ENCODE measurements at places on chromosomes 1 and 21.

DNA sequence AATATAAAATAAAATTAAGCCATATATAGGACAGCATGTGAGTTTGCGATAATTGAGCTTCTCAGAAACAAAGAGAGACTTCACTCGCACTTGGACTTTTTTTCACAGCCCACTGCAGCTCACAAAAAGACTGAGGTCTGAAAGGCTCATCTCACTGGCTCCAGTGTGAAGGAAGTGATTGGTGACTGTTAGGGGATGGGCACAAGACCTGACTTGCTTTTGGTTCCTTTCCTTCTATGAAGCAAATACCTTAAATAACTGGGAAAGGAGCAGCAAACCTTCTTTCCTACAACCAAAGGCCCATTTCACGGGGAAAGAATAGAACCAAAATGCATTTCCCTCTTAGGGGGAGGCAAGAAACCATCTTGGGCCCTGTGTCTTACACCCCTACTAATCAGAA, 13.1 kb upstream of the TTLL7 start:
- DNase-seq, result no peak

DNA sequence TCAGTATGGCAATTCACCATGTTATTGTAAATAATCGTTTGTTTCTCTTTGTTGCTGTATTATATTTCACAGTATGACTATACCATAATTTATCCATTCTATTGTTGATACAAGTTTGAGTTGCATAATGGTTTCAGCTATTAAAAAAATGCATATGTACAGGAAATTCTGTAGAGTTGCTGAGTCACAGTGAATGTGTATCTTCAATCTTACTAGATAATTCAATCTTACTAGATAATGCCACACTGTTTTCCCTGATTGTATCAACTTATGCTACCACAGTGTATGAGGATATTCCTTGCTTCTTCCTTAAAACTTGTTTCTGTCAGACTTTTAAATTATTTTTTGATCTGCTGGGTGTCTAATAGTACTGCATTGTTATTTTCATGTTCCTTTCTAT, 3.5 kb upstream of the COA6 start:
- DNase-seq, result no peak

GRCh38 chr1:169024255-169024654, 82.2 kb upstream of the ATP1B1 start:
- no peak for DNase-seq

GRCh38 chr1:167202049-167202448, 18.6 kb upstream of the POU2F1 start:
- no peak for DNase-seq

DNA sequence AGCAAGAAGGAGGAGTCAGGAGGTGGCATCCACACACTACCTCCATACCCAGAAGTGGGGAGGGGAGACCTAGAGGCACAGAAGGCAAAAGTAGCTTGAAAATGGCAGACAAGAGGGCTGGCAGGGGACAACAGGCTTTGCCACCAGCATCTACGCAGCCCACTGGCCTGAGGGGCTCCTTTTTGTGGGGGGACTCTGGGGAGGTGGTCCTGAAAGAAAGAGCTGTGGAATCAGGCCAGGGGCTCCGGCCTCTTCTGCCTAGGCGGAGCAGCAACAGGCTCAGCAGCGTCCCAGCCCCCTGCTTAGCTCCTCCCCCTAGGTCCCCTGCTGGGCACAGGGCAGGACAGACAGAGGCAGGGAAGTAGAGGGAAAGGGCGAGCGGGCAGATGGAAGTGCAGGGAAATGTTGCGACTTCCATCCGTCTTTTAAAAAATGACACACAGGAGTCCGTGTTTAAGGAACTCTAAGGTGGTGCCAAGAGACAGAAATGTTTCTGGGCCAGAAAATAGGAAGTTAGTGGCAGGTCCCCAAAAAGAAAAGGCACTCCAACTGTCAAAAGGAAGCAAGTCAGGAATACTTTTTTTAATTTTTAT, 10.0 kb upstream of the LEFTY2 start:
- no peak for DNase-seq

DNA sequence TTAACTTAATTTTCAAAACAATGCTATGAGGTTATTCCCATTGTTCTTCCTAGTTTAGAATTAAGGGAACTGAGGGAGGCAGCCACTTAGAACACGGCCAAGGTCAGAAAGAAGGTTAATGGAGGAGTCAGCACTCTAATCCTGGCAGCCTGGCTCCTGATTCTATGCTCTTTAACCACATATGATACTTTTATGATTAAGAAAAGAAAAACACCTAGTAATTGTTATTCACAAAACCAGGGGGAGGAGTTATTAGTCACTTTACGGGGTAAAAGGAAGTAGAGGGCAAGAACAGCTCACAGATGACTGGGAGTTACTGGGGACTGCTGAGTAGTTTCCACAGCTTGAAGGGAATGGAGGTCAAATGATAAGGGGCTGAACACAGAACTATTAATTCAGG, 38.6 kb downstream of the GADD45A start:
- DNase-seq, result no peak

- DNase-seq, result no peak
Measured at GRCh38 chr1:64743954-64744491, 852 bp upstream of the RAVER2 start.

DNA sequence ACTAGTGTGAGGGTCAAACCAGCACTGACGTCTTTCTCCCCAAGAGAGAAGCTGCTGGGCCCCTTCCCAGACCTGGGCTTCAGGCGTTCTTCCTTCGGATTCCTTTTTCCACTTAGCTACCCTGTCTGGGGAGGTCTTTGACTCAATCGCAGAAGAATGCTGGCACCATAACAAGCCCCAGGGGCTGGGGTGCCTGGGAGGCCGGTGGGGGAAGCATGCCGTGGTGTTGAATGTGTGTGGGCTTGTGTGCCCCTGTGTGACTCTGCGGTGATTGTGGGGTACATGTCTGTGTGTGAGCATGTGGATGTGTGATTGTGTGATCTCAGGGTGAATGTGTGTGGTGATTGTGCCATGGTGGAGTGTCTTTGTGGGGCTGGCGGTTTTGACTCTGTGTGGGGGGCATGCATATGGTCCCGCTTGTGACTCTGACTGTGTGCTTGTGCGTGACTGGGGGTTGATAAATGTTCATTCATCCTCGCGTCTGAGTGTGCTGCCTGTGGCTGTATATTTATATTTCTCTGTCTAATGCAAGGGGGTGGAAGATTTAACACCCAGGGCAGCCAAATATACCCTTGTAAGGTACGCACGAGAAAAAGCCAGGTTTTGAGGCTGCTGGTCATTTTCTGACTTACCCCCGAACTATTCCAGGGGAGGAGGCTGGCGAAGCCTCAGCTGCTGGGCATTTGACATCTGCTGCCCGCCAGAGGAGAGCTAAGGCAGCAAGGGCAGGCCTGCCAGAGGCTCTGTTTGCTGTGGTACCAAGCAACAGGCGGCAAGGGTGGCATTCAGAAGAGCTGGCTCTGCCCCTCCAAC, 1.1 kb upstream of the SYNC start:
- no peak for DNase-seq

GRCh38 chr1:191026828-191027227, 549.2 kb upstream of the BRINP3 start:
- no peak for DNase-seq

- DNase-seq, result no peak
Measured at GRCh38 chr1:202249436-202249835, 55.8 kb downstream of the LGR6 start.

GRCh38 chr1:30388386-30388785, 335.0 kb downstream of the MATN1 start:
- DNase-seq, result no peak

DNA sequence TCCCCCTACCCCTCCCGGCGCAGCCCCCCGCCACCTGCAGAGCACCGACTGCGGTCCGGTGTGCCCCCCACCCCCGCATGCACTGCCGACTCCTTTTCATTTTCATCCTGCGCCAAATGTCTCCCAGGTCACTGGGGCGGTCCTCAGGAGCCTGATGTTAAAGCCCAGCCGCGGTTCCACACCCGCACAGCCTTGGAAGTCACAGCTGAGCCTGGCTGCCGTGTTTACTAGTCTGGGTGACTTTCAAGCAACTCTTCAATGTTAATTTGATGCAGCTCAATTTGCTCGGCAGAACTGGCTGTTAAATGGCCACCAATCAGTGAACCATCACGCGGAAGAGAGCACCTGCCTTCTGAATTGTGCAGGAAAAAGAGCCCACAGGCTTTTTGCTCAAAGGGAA, 27.2 kb downstream of the THAP3 start:
- DNase-seq, result no peak

- DNase-seq, result no peak
Measured at GRCh38 chr21:31107871-31108270, 69.6 kb upstream of the KRTAP19-8 start.

DNA sequence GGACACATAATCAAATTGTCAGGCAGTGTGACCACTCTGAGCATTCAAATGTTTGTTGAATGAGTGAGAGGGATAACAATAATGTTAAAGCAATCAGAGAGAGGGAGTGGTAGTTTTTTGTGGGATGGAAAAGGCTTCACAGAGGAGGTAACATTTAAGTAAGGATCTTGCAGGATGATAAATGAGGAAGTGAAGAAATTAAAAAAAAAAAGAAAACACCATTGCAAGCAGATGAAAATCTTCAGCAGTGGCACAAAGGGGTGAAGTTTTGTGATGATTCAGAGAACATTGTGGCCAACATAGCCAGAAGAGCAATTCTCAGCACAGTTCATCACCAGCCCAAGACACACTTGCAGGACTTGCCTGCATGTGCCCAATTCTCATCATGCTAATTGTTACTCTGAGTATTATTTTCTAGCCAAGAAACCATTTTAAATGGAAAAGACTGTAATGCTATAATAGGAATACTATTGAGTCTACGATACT, 35.0 kb downstream of the OVGP1 start:
- DNase-seq, result no peak

DNA sequence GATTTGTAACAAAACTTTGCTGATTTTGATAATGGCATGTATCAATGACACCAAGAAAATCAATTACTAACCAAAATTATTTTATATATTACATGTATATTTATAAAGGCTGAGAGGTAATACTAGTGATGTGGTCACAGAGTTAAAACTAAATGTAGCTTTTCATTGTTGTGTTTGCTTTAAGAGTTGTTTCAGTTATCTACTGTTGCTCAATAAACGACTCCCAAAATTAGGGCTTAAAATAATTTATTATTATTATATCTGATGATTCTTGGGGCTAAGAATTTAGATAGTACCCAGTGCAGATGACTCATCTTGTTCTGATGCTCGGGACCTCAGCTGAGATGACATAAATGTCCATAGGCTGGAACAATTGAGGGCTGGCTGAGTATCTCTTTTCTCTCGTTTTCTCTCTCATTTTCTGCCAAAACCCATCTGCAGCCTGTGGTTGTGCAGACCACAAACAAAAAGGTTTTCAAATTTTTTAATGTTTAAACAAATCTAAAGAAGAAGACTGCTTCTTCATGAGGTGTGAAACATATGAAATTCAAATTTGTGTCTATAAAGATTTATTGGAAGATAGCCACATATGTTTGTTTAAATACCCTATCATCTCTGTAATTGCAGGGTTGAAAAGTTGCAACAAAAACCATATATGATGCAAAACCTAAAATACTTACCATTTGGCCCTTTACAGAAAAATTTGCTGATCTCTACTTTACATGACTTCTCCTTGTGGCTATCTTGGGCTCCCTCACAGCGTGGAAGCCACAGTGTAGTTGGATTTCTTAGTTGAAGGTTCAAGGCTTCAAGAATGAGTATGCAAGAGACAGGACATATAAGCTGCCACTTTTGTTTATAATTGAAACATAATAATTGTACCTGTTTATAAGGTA, 14.8 kb upstream of the PTPRC start:
- no peak for DNase-seq

DNA sequence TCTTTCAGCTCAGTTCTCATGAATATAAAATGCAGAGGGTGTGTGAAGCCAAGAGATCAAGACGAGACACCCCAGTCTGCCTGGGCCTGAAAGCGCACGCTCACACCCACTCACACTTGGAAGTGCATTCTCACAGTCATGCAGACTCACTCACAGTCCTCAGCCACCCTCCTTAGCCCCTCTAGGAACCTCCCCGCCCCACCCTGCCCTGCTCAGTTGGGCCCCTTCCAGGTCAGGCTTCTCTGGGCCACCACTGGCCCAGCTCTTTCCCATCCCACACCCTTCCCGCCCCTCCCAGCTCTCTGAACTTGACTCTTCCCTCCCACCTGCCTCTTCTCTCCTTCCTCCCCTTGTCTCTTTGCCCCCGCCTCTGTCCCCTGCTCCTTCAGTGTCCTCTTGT, 93.8 kb downstream of the EPHB2 start:
- DNase-seq, result no peak

DNA sequence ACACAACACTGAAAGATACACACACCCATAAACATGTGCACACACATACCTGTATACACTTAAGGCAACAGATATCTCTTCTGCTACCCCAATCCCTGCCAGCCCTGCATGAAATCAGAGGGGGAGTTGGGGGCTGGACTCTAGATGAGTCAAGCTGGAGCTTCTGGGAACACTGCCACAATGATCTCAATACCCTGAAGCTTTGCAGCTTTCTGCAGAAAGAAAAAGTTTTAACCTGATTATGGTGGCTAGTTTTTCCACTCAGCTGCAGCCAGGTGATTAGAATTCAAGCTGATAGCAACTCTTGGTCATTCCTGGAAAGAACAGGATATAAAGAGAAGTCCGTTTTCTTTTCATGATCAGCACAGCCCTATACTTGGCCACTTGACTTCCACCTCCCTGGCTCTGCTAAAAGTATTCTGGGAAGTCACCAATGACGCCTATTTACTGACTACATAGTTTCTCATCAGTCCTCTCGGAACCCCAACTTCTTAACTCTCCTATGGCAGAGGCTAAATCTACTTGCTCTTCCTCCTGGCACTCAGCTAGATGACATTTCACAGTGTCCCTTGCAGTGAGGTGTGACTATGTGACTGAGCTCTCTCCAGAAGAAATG, 20.7 kb upstream of the DNASE2B start:
- DNase-seq, result no peak

- no peak for DNase-seq
Measured at GRCh38 chr1:118949315-118949714, 38.8 kb downstream of the TBX15 start.

- no peak for DNase-seq
Measured at GRCh38 chr1:207972337-207972736, 61.4 kb upstream of the CD34 start.

GRCh38 chr1:221630236-221630635, 111.7 kb downstream of the DUSP10 start:
- no peak for DNase-seq

DNA sequence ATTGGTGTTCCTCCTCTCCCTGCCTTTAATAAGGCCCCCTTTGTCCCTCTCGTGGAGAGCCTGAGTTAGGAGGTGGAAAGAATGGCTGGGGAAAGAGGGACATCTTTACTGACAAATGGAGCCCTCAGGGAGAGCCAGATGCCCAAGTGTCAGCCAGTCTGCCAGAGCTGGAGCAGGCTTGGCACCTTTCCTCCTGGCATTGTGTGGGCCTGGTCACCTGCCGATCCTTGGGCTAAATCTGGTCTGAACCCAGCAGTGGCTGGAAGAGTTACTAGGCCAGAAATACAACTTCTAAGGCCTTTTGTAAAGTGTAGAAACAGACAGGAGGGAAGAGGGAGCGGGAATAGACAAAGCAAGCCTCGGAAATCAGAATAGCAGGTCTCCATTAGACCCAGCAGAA, 24.9 kb downstream of the VANGL1 start:
- no peak for DNase-seq

GRCh38 chr21:35924714-35925301, 135.5 kb downstream of the SETD4 start:
- DNase-seq, result no peak

- DNase-seq, result no peak
Measured at GRCh38 chr1:212792396-212792908, 758 bp downstream of the TATDN3 start.

- no peak for DNase-seq
Measured at GRCh38 chr21:31659286-31659535, 282 bp upstream of the SOD1 start.
